ENCODE measurements at places on chromosomes 5 and 9.

DNA sequence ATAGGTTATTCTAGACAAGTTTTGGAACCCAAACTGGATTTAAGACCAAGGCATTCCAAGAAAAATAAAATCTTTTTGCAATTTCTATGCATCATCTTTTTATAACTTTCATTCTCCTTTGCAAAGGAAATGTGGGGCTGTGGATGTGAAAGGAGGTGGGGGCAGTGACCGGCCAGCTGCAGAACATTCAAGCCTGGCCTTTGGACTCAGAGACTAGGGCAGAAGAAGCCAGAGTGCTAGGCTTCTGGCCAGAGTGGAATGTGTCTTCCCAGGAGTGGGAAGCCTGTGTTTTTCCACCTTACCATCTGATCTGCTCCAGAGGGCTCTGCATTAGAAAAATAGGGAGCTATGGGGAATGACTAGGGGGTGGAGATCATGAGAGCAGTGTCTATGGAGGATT lies 148.5 kb downstream of the C9orf152 start:
- DNase-seq = no peak

DNA sequence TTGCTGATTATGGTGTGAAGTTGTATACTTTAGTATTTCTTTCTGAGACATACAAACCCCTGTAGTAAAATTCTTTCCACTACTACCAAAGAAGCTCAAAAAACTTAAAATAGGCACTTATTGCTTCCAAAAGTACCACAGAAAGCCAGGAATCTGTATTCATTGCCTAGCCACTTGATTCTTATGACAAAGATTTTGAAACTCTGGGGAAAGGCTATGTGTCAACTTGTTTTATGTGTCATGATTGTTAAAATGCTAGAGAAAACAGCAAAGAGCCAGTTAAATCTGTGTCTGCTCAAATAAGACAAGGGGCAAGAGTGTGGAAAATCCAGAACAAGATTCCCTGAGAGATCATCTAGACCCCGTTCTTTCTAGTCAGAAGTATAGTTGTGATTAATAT lies 6.0 kb downstream of the KIF2A start:
- no peak for DNase-seq

DNA sequence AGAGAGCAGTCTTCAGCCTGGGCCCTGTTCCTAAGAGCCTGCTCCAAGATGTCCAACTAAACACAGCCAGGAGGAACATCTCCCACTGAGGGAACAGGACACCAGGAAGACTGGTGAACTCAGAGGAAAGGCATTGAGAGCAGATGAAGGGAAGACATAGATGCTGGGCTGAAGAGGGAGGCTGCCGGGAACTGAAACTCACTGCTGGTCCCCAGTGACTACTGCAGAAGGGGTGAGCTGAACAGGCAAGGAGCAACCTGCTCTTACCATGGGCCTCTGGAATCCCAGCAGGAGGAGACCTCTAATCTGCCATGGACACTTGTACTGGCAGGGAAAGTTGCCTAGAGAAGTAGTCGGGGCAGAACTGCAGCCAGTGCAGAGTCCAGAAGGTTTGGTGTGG lies 95.7 kb downstream of the TRPM3 start:
- DNase-seq = no peak

GRCh38 chr9:106322706-106323245 lies 540.2 kb upstream of the ZNF462 start:
- DNase-seq = no peak

DNA sequence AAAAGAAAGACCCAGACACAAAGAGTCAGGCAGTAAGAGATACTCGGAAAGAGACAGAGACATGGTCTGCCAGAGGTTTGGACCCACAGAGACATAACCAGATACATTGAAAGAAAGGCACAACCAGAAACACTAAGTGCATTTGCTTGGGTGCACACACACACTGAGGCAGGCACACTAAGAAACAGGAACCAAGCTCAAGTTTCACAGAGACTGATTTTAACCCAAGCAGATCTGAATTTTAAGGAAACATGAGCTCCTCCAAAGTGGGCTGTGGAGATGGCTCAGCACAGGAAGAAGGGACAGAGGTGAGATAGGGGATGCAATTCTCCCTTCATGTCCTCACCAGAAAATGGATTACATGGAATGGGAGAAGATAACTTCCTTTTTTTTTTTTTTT lies 9.5 kb downstream of the AQP3 start:
- DNase-seq = peak; percentile 37

All from OCI-LY7 (cell line).